ENCODE measurements at places on chromosomes 5 and 9.

- DNase-seq = peak; percentile 86
These were observed 11.1 kb downstream of the OLFM1 start for GRCh38 chr9:135098400-135099105.

GRCh38 chr5:74679966-74680365 lies 5.1 kb upstream of the HEXB start:
- DNase-seq = no peak

- DNase-seq = no peak
These were observed 27.1 kb downstream of the GSN start for GRCh38 chr9:121294866-121295661.

GRCh38 chr9:128254855-128255759 lies 20.7 kb downstream of the GOLGA2 start:
- peak; percentile 87 for DNase-seq

DNA sequence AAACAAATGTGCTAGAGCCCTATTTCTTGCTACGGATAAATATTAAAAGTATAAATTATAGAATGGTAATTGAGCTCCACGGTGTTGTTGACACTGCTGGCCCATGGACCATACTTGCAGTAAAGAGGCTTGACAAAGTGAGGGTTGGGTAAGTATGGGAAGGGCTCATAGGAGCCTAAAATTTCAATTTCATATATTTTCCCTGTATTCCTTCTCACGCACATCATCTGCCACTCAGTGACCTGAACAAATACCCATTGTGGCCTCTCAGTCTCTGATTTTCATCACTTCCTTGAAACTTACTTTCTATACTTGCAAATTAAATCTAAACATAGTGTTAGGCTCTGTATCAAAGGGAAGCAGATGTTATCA lies 116.5 kb downstream of the PIK3R1 start:
- DNase-seq = no peak

Measured in kidney (tissue), 22 donors.